Memory B cell (primary cell): ENCODE measurements at places on chromosomes 13 and 19.

GRCh38 chr13:105971312-105971711, 564.1 kb downstream of the EFNB2 start:
- no peaks in the 10 kb centered on the region for H3K27me3 ChIP-seq
- no peak for DNase-seq
- no peak overlapping the region for H3K27ac ChIP-seq
- H3K4me1 ChIP-seq, result no peaks in the 10 kb centered on the region

- H3K27ac ChIP-seq, result no peak overlapping the region
- DNase-seq, result no peak
- H3K4me3 ChIP-seq, result no peak overlapping the region
- peaks cover 7% of the 10 kb centered on the region for H3K4me1 ChIP-seq
Measured at GRCh38 chr19:5984600-5984999, 6.7 kb upstream of the RANBP3 start.

GRCh38 chr19:35693835-35694599, 10.3 kb upstream of the ZBTB32 start:
- no peaks in the 10 kb centered on the region for H3K36me3 ChIP-seq
- H3K4me1 ChIP-seq, result peaks cover 3% of the 10 kb centered on the region
- H3K27ac ChIP-seq, result no peak overlapping the region
- DNase-seq, result peak; percentile 91

DNA sequence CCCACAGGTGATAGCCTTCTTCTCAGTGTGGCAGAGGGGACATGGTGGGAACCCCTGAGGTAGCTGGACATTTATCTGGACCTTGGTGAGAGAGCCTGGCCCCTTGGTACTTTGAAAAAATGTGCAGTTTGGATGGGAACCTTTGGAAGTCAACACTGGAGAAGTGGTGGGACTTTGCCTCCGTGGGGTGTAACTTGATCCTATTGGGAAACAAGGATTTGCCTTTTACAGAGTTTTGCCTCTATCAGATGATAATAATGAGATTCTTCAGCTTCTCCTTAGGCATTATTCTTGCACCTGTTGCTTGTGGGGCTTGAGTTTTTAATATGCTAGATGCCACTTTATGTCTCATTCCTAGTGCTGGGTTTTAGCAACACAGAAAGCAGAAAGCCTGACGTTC, 99.0 kb downstream of the ERCC5 start:
- DNase-seq, result no peak
- H3K4me1 ChIP-seq, result peaks cover 4% of the 10 kb centered on the region
- no peaks in the 10 kb centered on the region for H3K36me3 ChIP-seq
- H3K27me3 ChIP-seq, result no peaks in the 10 kb centered on the region
- H3K27ac ChIP-seq, result no peak overlapping the region

DNA sequence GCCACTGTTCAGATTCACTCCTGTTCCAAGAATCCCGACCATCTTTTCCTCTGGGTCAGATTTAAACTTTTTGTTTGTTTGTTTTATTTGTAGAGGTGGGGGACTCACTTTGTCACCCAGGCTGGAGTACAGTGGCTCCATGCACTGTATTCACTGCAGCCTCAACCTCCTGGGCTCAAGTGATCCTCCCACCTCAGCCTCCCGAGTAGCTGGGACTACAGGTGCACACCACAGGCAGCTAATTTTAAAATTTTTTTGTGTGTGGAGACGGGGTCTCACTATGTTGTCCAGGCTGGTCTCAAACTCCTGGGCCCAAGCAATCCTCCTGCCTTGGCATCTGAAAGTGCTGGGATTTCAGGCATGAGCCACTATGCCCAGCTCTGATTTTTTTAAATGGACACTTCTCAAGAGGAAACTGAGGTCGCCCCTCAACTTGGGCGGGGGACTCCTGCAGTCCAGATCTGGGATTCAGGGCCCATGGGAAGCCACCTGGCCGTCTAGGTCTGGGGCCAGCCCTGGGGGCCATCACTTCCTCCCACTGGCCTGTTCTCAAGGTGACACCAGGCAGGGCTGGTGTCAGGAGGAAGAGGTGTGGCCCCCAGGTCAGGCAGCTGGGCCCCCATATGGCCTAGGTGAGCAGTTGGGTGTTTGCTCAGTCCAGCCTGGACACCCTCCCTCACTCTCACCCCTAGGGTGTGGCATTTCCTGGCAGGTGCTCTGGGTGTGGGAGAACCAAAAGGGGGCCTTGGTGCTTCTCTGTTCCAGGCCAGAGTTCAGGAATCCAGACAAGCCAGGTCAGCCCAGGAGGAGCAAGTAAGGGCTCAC, 1.3 kb downstream of the B3GNT3 start:
- no peaks in the 10 kb centered on the region for H3K36me3 ChIP-seq
- no peak for DNase-seq
- H3K27ac ChIP-seq, result no peak overlapping the region

DNA sequence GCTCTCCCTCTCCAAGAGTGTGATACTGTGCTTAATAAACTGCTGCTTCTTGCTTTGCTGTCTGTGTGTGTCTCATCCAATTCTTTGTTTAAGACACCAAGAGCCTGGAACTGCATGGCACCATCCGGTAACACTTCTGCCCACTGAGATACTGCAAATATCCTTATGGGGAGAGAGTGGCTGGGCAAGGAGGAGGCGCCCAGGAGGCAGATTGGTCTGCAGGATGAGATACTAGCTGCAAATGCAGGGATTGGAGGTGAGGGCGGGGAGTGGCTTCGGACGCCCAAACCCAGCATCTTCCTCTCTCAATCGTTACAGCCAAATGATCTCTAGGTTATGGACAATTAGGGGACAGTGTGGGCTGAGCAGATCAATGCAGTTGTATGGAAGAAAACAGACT, 1.7 kb upstream of the SIGLEC7 start:
- H3K4me3 ChIP-seq, result no peak overlapping the region
- H3K27me3 ChIP-seq, result peaks cover 24% of the 10 kb centered on the region
- no peaks in the 10 kb centered on the region for H3K36me3 ChIP-seq
- no peak for DNase-seq
- H3K27ac ChIP-seq, result no peak overlapping the region

GRCh38 chr19:2542341-2543069, 66.6 kb downstream of the GADD45B start:
- H3K27ac ChIP-seq, result no peak overlapping the region
- no peak for DNase-seq
- no peak overlapping the region for H3K4me3 ChIP-seq
- H3K27me3 ChIP-seq, result no peaks in the 10 kb centered on the region

DNA sequence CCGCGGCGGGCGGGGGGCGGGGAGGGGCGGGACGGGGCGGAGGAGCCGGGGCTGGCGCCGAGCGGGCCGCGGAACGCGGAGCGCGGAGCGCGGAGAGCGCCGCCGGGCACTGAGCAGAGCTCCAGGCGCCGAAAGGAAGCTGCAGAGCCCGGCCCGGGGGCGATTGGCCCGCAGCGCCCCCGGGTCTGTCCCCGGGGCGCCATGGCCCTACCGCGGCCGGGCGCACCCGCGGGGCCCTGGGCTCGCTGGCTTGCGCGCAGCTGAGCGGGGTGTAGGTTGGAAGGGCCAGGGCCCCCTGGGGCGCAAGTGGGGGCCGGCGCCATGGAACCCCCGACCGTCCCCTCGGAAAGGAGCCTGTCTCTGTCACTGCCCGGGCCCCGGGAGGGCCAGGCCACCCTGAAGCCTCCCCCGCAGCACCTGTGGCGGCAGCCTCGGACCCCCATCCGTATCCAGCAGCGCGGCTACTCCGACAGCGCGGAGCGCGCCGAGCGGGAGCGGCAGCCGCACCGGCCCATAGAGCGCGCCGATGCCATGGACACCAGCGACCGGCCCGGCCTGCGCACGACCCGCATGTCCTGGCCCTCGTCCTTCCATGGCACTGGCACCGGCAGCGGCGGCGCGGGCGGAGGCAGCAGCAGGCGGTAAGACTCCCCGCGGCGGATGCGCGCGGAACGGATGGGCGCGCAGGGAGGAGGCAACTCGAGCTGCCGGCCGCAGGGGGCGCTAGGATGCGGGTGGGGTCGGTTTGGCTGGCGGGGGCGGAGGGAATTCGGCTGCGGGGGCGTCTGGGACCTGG, at the start of gene PDE4A:
PDE4A (plus strand) TSS at position 95 of the 796 bp plus-strand sequence; CDS start at position 322, 227 bp downstream.
- DNase-seq, result peak; percentile 74
- H3K27me3 ChIP-seq, result peaks cover 28% of the 10 kb centered on the region
- H3K4me1 ChIP-seq, result peaks cover 45% of the 10 kb centered on the region
- H3K4me3 ChIP-seq, result peak within 1 kb of the TSS; percentile 60

GRCh38 chr13:48660361-48661076, 6.8 kb downstream of the CYSLTR2 start:
- DNase-seq, result no peak
- H3K27ac ChIP-seq, result no peak overlapping the region
- H3K4me1 ChIP-seq, result peaks cover 3% of the 10 kb centered on the region
- H3K27me3 ChIP-seq, result peaks cover 3% of the 10 kb centered on the region

DNA sequence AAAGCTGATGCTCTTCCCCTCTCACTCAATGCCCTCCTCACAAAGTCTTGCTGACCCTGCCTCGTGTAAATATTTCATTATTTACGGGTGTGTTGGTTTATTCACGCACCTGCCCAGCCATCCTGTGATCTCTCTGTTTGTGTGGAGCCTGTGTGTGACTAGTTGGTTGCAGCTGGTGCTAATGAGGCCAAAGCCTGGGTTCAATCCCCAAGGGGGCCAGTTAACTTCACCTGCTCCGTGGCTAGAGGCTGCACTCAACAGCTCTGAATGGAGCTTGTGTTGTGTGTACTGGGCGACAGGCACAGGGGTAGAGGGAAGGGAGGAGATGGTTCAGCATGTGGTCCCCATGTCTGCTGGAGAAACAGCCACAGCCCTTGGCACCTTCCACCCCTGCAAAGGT, 109.5 kb downstream of the DNAJC15 start:
- DNase-seq, result no peak
- H3K27me3 ChIP-seq, result peaks cover 18% of the 10 kb centered on the region
- peaks cover 14% of the 10 kb centered on the region for H3K4me1 ChIP-seq

GRCh38 chr13:78139765-78140164, 221.1 kb upstream of the EDNRB start:
- H3K27me3 ChIP-seq, result peaks cover 7% of the 10 kb centered on the region
- H3K4me1 ChIP-seq, result peaks cover 6% of the 10 kb centered on the region
- H3K36me3 ChIP-seq, result no peaks in the 10 kb centered on the region
- DNase-seq, result no peak

GRCh38 chr13:81048026-81048461, 707.1 kb upstream of the SPRY2 start:
- H3K36me3 ChIP-seq, result no peaks in the 10 kb centered on the region
- H3K4me1 ChIP-seq, result no peaks in the 10 kb centered on the region
- no peaks in the 10 kb centered on the region for H3K27me3 ChIP-seq
- no peak overlapping the region for H3K27ac ChIP-seq
- no peak for DNase-seq

GRCh38 chr19:1624458-1624857, 19.2 kb upstream of the UQCR11 start:
- peak overlapping the region; percentile 28 for H3K27ac ChIP-seq
- peaks cover 16% of the 10 kb centered on the region for H3K36me3 ChIP-seq
- H3K27me3 ChIP-seq, result no peaks in the 10 kb centered on the region
- DNase-seq, result peak; percentile 62

- no peaks in the 10 kb centered on the region for H3K27me3 ChIP-seq
- H3K4me3 ChIP-seq, result no peak overlapping the region
- peaks cover 22% of the 10 kb centered on the region for H3K4me1 ChIP-seq
- DNase-seq, result no peak
- no peak overlapping the region for H3K27ac ChIP-seq
Measured at GRCh38 chr19:49556412-49557398, 23.7 kb downstream of the NOSIP start.

GRCh38 chr13:43994999-43995859, 115.5 kb downstream of the LACC1 start:
- no peak overlapping the region for H3K27ac ChIP-seq
- no peaks in the 10 kb centered on the region for H3K4me1 ChIP-seq
- H3K27me3 ChIP-seq, result peaks cover 4% of the 10 kb centered on the region
- DNase-seq, result no peak
- H3K4me3 ChIP-seq, result no peak overlapping the region

DNA sequence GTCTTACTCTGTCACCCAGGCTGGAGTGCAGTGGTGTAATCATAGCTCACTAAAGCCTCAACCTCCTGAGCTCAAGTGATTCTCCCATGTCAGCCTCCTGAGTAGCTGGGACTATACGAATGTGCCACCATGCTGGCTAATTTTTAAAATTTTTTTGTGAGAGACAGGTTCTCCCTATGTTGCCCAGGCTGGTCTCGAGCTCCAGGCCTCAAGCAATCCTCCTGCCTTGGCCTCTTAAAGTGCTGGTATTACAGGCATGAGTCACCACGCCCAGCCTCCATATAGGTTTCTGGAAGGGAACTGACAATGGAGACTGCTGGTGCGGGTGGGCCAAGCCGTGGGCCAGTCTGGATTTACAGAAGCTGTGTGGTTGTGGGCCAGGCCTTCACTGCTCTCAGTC, 189.2 kb downstream of the URI1 start:
- peaks cover 6% of the 10 kb centered on the region for H3K27me3 ChIP-seq
- no peaks in the 10 kb centered on the region for H3K36me3 ChIP-seq
- no peak for DNase-seq

GRCh38 chr19:30174791-30175190, 197.4 kb upstream of the ZNF536 start:
- no peak overlapping the region for H3K27ac ChIP-seq
- no peaks in the 10 kb centered on the region for H3K4me1 ChIP-seq
- no peak overlapping the region for H3K4me3 ChIP-seq
- H3K27me3 ChIP-seq, result peaks cover 2% of the 10 kb centered on the region
- DNase-seq, result no peak

DNA sequence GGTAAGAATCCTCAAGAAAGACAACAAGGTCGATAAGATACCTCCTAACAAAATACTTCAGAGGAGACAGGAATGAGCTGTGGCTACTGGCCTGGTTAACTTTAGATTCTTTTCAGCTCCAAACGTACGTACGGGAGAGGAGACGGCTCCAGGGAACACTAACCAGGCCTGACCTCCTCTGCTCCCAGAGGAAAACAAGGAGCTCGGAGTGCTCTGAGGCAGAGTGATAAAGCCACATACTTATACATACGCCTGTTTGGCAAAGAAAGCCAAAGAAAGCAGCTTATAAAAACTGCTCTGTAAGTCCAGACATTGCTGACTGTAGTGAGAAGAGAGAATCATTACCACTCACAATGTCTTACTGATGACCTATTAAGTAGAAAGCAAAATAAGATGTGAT, 263.9 kb downstream of the MZT1 start:
- H3K36me3 ChIP-seq, result no peaks in the 10 kb centered on the region
- H3K27me3 ChIP-seq, result no peaks in the 10 kb centered on the region
- DNase-seq, result no peak
- H3K27ac ChIP-seq, result no peak overlapping the region
- no peaks in the 10 kb centered on the region for H3K4me1 ChIP-seq

DNA sequence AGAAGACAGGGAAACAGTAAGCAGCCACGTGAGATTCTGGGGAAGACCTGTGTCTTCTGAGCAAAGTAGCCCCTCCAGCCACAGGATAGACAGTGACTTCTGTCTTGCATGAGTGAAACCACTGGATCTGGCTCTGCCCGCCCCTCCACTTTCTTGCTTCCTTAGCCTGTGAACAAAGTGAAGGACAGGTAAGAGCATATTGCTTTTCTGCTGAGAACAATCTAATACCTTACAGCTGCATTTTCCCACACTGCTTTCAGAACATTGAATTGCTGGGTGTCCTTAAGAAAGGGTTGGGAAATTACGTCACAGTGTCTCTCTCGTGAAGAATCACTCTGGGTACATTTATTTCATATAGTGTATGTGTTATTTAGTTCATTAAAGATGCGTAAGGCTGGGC, 11.1 kb downstream of the SLC25A15 start:
- no peak for DNase-seq
- no peak overlapping the region for H3K4me3 ChIP-seq
- no peaks in the 10 kb centered on the region for H3K27me3 ChIP-seq
- H3K4me1 ChIP-seq, result no peaks in the 10 kb centered on the region
- H3K27ac ChIP-seq, result no peak overlapping the region
- H3K36me3 ChIP-seq, result peaks cover 14% of the 10 kb centered on the region

- no peak overlapping the region for H3K4me3 ChIP-seq
- no peaks in the 10 kb centered on the region for H3K27me3 ChIP-seq
- peaks cover 14% of the 10 kb centered on the region for H3K36me3 ChIP-seq
- peaks cover 55% of the 10 kb centered on the region for H3K4me1 ChIP-seq
- H3K27ac ChIP-seq, result peak overlapping the region; percentile 78
- DNase-seq, result no peak
Measured at GRCh38 chr19:43763473-43763939, 8.7 kb upstream of the SMG9 start.
